A549 treated with RU486 at 1 μM for 4 hours (cell line): ENCODE measurements at places on chromosomes 11 and 22. TPM values are rescaled to one million over a fixed set of nuclear protein-coding genes. Genes with fewer than 3 reads are reported as not detected.

Gene TRIM48
- not detected in 5 replicates for total RNA-seq

Gene CRYAB
- total RNA-seq, result 5.7 to 13.0 TPM (median 7.1 TPM) in 5 replicates

Gene PIM3
- total RNA-seq, result 21.6 to 43.2 TPM (median 37.1 TPM) in 5 replicates

Gene CASP5
- total RNA-seq, result not detected in 5 replicates

Gene PAX6
- total RNA-seq, result 0.90 to 2.3 TPM (median 1.5 TPM) in 5 replicates

Gene ZNRF3
- 3.8 to 7.5 TPM (median 6.6 TPM) in 5 replicates for total RNA-seq

Gene CBX7
- total RNA-seq, result 0.58 to 1.6 TPM (median 1.1 TPM) in 5 replicates

Gene UCP3
- total RNA-seq, result 1.1 to 2.0 TPM (median 1.3 TPM) in 5 replicates

Gene VPREB1
- not detected in 5 replicates for total RNA-seq

Gene OR10D3
- total RNA-seq, result not detected in 5 replicates

Gene PNPLA3
- 0.73 to 0.96 TPM (median 0.82 TPM) in 5 replicates for total RNA-seq

Gene RIC3
- total RNA-seq, result 1.8 to 2.5 TPM (median 2.4 TPM) in 5 replicates

Gene NLRP6
- total RNA-seq, result 0.08 TPM in 1 of 5 replicates, not detected in the others

Gene RIMBP3C
- total RNA-seq, result 0.05 to 0.29 TPM (median 0.24 TPM) in 4 of 5 replicates, not detected in the other

Gene OR51E1
- not detected in 5 replicates for total RNA-seq

Gene LRRC51
- 7.0 to 14.6 TPM (median 7.8 TPM) in 5 replicates for total RNA-seq

Gene KRTAP5-2
- not detected in 5 replicates for total RNA-seq

Gene SYT12
- 10.6 to 19.0 TPM (median 14.4 TPM) in 5 replicates for total RNA-seq

Gene TRIM49
- total RNA-seq, result not detected in 5 replicates

Gene DAGLA
- 3.7 to 6.4 TPM (median 5.9 TPM) in 5 replicates for total RNA-seq

Gene LRRC4C
- total RNA-seq, result not detected in 5 replicates

Gene SEPTIN3
- 0.80 to 1.3 TPM (median 1.2 TPM) in 5 replicates for total RNA-seq

Gene INPPL1
- total RNA-seq, result 57.2 to 83.7 TPM (median 69.6 TPM) in 5 replicates

Gene TEF
- 0.90 to 1.1 TPM (median 1.0 TPM) in 5 replicates for total RNA-seq

Gene OR51B5
- total RNA-seq, result 0.07 to 0.09 TPM in 2 of 5 replicates, not detected in the others

Gene HINFP
- total RNA-seq, result 9.7 to 11.5 TPM (median 11.0 TPM) in 5 replicates

Gene RTN4R
- total RNA-seq, result 5.6 to 12.3 TPM (median 10.0 TPM) in 5 replicates

Gene AMOTL1
- total RNA-seq, result 6.6 to 10.8 TPM (median 9.0 TPM) in 5 replicates

Gene SYCE3
- 0.56 to 0.66 TPM (median 0.58 TPM) in 3 of 5 replicates, not detected in the others for total RNA-seq

Gene TUB
- 5.2 to 8.0 TPM (median 7.4 TPM) in 5 replicates for total RNA-seq

Gene OR52M1
- total RNA-seq, result not detected in 5 replicates

Gene ACR
- total RNA-seq, result 0.25 TPM in 1 of 5 replicates, not detected in the others

Gene GP1BB
- total RNA-seq, result 0.58 to 1.7 TPM (median 1.3 TPM) in 5 replicates

Gene MRGPRX4
- not detected in 5 replicates for total RNA-seq
